ENCODE measurements at places on chromosomes 4 and X.

- no peak for DNase-seq
Observed at GRCh38 chr4:99234331-99235010, 15.4 kb upstream of the ADH6 start.

DNA sequence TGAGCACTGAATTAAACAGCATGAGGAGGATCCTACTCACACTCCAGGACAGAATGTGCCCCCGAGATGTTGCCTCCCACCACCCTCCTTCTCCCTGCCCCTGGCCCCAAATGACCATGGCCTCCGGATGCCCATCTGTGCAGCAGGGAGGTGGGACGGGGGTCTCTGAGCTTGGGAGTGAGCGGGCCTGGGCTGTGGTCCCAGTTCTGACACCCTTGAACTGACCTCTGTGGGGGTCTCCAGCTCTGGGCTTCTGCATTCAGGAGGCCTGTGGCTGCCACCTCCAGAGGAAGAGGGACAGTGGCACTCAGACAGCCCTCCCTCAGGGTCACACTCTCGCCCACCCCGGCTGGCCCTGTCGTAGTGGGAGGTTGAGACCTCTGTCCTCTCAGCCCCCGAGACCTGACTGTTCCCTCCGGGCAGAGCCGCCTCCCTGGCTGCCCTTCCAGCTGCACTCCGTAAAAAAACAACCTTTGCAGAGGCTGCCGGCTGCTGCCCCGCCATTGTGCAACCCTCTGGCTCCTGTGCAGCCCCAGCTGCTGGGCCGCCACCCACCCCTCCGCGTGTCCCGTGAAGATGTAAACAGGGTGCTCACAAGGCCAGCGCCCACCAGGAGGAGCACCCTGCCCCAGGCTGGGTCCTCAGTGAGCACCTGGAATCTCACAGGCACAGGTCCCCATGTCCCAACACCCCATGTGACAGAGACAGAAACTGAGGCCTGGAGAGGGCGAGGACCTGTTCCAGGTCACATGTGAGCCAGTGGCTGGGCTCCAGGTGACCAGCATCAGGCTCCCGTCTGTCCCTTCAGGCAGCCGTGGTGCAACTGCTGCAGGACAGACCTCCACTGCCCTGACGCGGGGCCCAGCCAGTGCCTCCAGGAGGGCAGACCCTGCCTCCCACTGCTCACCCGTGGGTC is 39.6 kb downstream of the HTRA3 start:
- no peak for DNase-seq

DNA sequence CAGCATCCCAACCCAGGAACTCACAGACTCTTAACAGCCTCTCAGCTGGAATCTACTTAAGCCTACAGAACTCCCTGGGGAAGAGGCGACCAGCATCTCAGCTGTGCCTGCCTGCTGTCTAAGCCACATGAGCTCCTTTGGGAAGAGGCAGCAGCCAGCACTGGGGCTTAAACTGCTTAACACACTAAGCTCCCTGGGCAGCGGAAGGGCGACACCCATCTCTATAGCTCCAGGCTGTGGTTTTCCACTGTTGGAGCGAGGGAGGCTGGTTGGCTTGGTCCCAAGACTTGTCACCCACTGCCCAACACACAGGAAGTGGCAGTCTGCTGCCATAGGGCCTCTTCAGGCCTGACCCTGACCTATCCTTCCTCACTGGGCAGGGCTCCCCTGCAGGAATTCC is 1544.1 kb upstream of the ADGRL3 start:
- DNase-seq, result no peak

DNA sequence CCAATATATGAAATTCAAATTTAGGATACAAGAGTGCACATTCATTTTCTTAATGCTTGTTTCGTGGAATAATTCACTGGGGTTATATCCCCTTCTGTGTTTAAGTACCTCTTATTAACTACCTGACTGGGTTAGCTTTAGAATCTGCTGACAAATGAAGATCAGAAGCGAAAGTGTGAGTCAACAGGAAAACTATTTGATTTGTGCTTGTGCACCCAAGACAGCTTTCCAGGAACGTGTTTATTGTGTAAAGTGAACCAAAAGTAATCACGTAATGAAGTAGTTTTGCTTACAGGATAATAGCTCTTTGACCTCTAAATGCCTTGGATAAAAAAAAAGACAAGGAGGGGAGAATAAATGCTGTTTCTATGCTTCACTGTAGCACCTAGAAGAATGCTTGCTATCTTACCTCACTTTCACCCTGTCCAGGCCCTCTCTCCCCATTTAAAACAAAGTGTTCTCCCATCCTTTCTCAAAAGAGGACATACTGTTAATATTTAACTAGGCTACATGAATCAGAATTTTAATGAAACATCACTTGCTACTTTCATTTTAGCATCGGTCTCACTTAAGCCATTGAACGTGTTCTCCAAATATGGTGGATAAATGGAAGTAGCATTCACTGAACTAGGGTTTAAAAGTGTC is 141.9 kb downstream of the THOC2 start:
- DNase-seq, result no peak

- peak; percentile 14 for DNase-seq
Observed at GRCh38 chr4:158170691-158171561, 1.9 kb downstream of the GASK1B start.

DNA sequence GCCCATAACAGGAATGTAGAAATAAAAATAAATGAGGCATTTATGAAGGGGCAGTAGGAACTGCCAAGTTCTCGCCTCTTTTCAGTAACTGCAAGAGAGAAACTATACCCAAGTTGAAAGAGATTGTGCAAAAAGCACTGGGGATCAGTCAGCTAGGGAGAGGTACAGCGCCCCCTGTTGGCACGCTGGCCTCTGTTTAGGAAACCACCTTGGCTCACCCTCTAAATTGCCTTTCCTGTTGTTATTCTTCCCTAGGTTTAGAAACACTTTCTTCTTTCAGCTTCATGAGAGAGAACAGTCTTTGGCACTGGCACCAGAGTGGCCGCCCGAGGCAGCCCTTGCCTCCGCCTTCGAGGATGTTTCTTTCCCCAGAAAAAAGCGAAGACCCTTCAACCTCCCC is 348.5 kb downstream of the MID1IP1 start:
- DNase-seq, result peak; percentile 47

DNA sequence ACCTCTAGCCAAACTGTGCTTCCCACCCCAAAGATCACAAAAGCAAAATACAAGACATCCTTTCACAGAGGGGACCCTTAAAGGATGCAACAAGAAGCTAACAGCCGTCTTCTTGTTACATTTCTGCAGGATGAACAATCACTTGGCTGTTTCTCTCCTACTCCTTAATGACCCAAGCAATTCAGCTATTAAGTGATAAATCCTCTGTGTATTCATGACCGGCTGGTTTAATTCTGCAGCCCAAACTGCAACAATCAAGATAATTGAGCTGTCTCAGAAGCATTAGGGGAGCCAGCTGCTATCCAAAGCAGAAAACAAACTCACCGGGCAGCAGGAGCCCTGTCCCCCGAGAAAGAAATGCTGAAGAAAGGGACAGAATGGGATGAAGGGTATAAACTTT is 85.9 kb upstream of the ACSL4 start:
- DNase-seq, result no peak

- peak; percentile 48 for DNase-seq
Observed at GRCh38 chr4:145099653-145100052, 1.5 kb downstream of the ABCE1 start.

- no peak for DNase-seq
Observed at GRCh38 chr4:2284161-2284933, 22.4 kb upstream of the MXD4 start.

DNA sequence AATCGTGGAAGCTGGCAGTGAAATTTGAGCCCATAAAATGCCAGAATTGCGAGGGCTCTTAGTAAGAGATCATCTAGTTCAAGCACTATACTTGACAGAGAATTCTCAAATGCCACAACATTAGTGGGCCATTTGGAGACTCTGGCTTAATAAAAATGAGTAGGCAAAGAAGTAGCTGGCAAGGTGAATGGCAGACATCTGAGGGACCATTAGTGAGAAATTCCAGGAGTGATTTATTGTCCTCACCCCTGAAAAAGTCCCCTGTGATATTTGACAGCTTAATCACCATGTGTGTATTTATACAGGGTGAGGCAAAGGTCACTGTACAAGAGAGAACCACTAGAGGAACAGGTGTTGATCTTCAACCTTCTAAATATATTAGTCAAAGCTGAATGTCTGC is 207.5 kb downstream of the CHRDL1 start:
- no peak for DNase-seq

- DNase-seq, result no peak
Observed at GRCh38 chrX:8504451-8504850, 39.8 kb downstream of the VCX3B start.

DNA sequence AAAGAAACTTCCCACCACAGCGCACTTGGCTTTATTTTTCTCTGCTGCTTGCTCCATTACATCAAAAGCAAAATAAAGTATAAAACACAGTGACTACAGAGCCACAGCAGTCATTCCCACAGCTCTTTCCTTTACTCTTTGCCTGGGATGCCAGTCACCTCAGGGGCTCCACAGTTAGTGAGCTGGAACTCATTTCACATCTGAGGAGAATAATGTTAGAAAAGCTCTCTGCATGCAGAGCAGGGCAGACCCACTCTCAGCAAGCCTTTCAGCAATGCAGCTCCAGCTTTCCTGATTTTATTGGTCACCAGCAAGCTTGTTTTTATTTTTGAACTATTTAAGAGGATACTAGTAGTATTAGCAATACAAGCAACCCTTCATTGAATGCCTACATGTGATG is 13.8 kb downstream of the GRXCR1 start:
- DNase-seq, result no peak

DNA sequence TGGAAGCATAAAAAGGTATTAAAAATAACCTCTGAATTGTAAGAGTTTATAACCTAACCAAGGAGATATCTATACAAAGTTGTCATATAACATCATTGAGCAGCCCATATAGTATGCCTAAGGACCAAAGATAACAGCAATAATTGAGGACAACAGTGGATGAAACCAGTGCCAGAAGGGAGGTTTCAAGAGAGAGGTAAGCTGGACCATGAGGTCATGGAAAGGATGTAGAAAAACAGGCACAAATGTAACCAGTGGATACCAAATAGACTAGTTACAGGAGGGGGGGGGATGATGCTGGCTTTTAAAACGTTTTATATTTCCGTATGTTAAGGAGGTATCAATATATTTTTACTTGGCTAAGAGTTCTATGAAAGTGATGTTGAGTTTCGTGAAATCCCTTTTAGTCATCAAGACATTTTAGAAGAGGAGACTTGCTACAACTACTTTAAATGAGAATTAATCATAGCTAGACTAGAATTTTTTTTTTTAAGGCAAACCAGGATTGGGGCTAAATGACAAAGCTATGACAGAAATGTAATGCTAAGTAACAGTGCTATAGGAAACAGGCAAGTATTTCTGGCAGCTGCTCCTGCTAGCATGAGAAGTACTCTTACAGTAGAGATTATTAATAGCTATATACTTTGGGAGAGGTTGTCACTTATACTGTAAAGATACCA is 161.1 kb downstream of the FBXW7 start:
- DNase-seq, result no peak

- DNase-seq, result no peak
Observed at GRCh38 chrX:44765556-44765955, 78.3 kb upstream of the DUSP21 start.

GRCh38 chr4:30839583-30840520 is 119.7 kb downstream of the PCDH7 start:
- DNase-seq, result no peak

GRCh38 chrX:48649102-48649501 is 34.5 kb upstream of the WAS start:
- DNase-seq, result no peak

GRCh38 chr4:174752026-174752425 is 77.0 kb downstream of the GLRA3 start:
- no peak for DNase-seq

- DNase-seq, result no peak
Observed at GRCh38 chr4:140195806-140196205, 41.8 kb upstream of the MAML3 start.

DNA sequence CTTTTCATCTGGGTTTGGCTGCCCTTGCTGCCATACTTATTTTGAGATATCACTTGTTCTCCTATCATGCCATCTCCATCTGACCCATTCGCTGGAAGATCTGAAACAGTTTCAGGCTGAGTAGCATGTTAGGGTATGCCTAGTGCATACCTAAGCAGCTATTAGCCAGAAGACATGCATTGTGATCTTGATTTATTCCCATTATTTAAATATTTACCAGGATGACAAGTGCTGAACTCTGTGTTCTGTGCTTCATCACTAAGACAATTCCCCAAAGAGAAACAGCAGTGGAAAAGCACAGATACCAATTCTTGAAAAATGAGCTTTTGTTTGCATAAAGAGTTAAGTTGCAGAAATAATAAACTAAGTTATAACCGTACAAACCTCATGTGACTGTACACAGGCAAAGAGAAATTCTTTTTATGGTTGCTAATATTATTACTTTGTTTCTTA is 271.0 kb upstream of the ARSJ start:
- no peak for DNase-seq

DNA sequence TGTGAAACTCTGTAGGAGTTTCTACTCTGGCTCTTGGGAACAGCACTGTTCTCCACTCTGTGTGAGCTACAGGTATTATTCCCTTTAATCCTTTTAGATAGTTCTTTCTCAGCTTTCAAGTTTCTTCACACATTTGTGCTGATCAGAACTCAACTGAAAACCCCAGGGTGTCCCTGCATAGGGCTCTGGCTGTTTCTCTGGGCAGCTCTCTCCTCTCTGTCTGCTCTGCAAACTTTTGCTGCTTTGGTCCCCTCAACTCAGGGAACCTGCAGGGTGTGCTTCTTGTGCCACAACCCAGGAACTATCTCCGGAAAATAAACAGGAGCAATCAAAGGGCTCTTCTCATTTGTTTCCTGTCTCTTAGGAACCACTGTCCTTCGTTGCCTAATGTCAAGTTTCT is 196.6 kb upstream of the GABRA2 start:
- no peak for DNase-seq

DNA sequence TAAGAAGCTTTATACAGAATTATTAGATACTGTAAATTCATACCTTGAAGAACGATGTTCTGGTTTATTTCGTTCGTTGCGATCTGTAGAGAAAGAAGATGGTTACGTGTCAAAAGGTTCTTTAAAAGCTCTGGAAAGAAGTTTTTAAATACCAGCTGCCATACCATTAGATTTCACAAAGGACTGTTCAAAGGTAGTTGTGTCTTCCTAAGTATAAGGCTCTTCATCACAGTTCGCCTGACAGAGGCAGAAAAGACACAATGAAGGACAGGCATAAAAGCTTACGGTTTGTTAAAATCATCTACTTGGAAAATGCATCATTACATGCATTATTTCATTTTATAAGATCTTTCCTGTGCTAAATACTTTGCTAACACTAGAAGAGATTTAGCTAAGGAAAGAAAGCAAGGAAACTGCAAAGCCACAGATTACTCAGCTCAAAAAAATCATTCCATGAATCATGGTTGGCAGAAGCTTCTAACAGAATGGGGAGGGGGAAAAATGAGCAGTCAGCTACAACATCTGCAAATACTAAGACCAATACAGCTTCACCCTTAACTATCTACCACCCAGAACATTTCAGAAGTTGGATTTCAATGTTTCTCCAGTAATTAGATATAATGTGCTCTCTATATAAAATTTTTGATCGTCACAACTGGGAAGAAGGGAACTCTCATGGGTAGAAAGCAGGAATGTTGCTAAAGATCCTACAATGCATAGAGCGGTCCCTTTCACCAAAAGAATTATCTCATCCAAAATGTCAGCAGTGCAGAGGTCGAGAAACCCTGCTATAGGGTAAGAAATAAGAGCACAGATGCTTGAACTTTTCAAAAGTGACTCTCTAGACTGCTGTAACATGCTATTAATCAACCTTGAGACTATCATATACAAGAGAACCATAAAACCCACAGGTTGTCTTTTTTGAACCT is 50.7 kb upstream of the PRSS48 start:
- DNase-seq, result no peak

Measured in NAMALWA (cell line).